Mesenchymal stem cell (in vitro differentiated cells and primary cell): ENCODE measurements at places on chromosomes 5 and 9.

- DNase-seq: no peak
Observed at GRCh38 chr5:155394727-155395126, 381.2 kb downstream of the KIF4B start.

DNA sequence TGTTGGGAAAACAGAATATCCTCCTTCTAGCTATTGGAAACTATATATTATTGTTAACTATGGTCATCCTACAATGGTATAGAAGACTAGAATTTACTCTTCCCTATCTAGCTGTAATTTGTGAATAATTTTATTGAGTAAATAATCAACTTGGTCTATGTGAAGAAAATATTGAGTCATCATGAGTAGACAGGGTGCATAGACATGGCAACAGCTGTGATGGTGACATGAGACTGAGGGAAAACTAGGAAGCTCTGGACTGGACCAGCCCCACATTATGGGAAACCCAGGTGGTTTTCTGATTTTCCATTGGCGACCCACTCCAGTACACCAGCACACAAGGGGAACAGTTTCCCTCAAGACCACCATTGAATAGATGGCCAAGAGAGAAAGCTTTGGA, 95.0 kb downstream of the APBA1 start:
- DNase-seq: no peak

DNA sequence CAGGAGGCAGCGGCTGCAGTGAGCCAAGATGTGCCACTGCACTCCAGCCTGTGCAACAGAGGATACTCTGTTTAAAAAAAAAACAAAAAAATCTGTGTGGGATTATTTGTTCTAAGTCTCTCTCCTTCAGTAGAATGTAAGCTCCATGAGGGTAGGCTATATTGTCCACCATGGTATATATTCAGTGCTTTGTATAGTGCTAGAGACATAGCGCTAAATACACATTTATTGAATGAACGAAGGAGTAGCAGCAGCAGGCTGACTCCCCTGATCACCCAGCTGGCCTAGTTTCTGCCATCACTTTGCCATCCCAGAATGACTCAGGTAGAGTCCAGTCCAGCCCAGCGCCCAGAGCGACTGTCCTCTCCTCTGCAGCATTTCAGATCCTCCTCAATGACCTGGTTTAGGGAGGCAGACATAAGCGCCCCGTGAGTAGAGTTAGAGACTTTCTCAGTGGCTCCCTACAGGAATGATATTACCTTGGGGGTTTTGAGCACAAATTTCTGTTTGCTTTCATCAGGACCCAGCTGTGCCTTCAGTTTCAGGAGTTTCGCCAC, 716 bp downstream of the HARS1 start:
- no peak for DNase-seq

DNA sequence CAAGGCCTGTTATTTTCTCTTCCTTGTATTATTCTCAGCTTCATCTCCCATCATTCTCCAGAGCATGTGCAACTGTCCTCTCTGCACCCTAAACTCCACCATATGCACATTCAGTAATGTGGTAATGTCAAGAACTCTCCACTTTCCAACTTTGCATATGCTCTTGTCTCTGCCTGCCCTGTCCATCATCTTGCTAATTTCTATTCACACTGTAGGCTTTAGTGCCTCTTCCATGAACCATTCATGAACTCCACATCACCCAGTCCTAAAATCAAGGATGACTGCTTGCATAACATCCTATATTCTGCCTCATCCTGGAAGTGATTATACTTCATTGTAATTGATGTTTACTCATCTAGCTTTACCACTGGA, 354.8 kb downstream of the PDE4D start:
- DNase-seq: no peak

GRCh38 chr5:127206320-127207113, 84.1 kb upstream of the MEGF10 start:
- DNase-seq: peak; percentile 85

- DNase-seq: peak; percentile 68
Observed at GRCh38 chr9:116860509-116861120, 173.5 kb downstream of the TRIM32 start.

GRCh38 chr9:87006956-87007355, 59.6 kb upstream of the GAS1 start:
- no peak for DNase-seq

- no peak for DNase-seq
Observed at GRCh38 chr5:119031011-119031886, 39.6 kb upstream of the DMXL1 start.

- DNase-seq: no peak
Observed at GRCh38 chr9:126862104-126862761, 1.8 kb downstream of the ZBTB34 start.

DNA sequence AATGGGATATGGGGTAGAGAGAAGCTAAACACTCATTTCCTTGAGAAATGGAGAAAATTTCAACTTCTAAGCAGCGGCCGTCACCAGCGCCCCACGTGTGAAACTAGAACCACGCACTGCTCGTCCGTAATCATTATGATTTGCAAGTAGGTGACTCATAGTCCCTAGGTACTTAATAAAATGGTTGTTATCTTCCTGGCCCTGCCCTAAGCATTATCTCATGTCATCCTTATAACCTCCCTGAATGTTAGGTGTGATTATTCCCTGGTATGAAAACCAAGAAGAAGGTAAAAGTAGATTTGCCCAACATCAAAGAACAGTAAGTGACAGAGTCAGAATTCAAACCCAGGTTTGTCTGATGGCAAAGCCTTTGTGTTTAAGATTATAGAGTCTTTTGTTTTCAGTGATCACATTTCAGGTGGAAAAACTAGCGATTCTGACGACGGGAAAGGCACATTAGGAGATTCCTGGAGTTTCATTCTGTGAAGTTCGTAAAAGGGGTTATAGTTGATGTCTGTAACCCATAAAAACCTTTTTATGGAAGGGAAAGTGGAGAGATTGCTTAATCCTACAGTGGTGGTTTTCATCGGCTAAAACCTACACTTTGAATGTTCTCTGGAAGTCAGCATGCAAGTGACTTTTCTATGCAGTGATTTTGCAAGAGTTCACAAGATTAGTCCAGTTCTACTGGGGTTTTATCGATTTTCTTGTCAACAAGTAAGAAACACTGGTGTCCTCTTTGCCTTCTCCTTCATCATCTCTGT, 202.9 kb upstream of the WWC1 start:
- DNase-seq: no peak

- DNase-seq: no peak
Observed at GRCh38 chr5:91175708-91176107, 207.4 kb downstream of the ARRDC3 start.

GRCh38 chr5:77778881-77779438, 2.8 kb upstream of the TBCA start:
- DNase-seq: no peak

GRCh38 chr9:94085062-94085639, 887 bp downstream of the PTPDC1 start:
- peak; percentile 46 for DNase-seq

DNA sequence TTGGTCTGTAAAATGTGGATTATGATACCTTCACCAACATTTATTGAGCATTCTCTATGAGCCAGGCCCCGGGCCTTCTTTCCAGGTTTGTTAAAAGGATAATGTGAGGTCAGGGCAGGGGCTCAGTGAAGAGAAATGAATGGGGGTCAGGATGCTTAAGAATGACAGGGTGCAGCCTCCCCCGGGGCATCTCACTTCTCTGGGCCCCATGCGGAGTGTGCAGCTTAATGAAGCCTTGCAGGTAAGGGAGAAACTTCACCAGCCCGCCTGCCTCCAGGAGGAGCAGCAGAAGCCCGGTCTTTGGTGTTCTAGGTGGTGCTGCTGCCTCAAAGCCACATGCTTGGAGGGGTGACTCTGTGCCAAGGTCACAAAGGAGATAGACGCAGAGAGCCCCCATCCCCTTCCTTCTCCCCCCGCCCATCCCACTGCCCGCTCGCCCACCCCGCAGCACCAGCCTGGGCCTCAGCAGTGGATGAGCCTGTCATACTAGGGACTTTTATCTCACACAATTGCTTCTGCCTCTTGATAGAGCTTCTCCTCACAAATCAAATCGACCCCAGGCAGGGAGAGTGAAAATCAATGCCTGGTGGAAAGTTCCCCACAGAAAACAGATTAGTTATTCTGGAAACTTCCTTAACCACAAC, 244.8 kb downstream of the PBX3 start:
- no peak for DNase-seq

DNA sequence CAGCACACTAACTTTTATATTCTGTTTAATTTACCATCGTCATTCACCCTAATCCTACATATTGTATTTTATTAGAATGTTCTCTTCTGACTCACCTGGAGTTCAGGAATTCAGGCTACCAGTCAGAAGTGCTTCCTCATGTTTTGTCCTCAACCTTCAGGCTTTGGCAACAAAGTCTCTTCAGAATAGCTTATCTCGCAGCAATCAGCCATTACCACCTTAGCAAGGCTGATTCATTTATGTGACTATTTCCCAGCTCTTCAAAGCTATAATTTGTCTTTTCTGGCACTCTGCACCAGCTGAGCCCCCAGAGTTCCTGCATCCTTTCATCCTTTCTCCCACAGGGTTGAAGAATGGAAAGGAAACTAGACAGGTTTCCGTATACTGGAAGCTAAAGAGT, 365.5 kb upstream of the CDH18 start:
- no peak for DNase-seq

GRCh38 chr9:77832639-77833038, 184.5 kb upstream of the GNA14 start:
- DNase-seq: no peak

DNA sequence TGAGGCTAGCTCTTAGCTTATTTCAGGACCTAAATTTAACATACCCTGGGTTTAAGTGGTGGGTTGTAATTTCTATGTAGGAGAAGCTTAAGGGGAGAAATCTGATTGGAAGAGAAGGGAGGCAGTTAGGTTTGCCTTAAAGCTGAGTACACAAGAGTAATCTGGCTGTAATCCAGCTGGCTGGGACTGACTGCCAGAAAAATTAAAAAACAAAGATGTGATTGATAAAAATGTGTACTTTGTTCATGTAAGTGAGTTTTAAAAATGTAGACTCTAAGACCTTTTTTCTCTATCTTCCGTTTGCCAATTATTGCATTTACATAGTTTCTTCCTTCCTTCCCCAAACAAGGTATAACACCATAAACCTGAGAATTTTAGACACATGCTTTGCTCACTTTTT, 17.5 kb upstream of the MSMP start:
- no peak for DNase-seq

DNA sequence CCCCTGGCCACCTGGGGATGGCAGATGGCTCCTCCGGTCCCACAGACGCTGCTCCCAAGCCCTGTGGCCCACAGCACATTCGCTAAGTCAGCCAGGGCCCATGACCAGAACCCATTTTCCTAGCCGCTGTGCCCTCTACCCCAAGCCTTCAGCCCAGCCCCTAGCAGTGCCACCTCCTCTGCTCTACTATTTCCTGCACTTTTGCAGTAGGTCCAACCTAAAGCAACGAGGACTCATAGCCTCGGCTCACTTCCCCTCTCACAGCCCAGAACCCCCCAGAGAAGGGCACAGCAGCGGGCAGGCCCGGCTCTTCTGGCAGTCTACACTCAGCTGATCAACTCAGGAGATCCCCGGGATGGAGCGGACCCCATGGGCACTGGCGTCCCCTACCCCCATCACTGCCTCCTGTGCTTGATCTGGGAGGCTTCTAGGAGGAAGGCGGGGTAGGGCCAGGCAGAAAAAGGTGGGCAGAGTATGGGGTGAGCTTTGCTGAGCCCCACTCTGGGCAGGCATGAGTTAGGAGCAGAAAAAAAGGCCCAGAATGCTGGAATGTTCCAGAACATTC, 111.2 kb downstream of the ZNF354C start:
- DNase-seq: no peak

- no peak for DNase-seq
Observed at GRCh38 chr9:96459268-96460007, 9.5 kb downstream of the HABP4 start.

- DNase-seq: peak; percentile 65
Observed at GRCh38 chr5:57437976-57438805, 44.4 kb downstream of the ACTBL2 start.

DNA sequence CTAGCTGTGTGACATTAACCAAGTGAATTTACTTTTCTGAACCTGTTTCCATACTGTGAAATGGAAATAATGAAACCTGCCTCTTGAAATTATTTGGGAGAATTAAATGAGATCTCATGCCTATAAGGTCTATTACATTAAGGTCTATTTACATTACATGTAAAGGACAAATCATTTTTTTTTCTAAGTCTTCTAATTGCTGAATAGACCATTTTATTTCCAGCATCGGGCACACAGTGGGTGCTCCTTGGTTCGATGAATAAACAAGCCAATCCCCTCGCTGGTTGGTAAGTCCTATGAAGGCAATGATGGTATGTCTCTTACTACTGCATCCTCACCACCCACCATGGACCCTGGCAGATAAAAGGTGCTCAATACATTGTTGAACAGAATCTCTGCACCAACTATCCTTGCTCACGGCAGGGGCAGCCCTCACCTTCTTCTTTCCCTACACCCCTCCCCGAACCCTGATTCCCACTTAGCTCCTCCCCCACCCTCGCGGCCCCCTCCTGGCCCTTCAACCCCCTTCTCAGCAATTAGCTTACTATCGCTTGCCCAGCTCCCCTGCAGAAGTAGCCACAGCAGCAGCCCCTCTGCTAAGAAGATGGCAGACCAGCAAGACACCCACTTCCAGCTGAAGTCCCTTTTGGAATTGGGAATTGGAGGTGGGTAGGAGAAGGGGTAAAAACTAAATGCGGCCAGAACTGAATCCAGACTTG, 3.0 kb downstream of the PCDH1 start:
- DNase-seq: no peak

DNA sequence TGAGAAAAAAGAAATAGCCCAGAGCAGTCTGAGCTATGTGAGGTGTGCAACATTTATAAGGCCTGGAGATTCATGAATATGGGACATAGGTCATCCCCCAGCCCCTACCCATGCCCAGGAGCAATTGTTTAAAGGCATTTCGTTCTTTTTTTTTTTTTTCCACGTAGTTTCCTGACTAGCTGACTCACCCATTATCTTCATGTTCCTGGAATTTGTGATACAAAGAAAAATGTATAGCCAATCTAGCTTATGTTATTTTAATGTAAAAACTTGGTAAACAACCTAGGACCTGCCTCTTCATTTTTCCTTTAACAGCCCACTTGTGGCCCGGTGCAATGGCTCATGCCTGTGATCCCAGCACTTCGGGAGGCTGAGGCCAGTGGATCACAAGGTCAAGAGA, 81.3 kb downstream of the OSTF1 start:
- DNase-seq: no peak

DNA sequence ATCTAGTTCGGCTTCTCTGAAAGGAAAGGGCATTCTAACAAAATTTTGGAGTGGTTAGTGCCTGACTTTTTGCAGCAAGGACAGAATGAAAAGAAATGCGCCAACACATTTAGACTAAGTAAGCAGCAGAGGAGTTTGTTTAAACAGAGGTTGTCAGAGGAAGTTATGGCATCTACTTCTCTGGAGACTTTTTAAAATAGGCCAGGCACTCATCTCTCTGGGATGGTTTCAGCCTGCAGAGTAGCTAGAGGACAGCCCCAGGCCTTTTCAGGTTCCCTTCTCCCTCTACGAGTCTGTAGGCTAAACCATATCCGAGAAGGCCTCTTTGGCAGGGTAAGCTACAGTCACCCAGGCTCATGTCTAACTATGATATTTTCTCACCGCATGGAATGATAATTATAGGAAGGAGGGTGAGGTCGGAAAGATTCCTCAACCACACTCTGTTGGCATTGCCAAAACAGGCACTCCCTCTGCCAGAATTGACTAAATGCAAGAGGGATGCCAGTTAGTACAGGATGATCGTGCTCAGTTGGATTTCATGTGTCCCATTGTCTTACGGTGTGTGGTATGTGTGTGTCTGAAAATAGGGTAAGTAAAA, 1.4 kb upstream of the CTXN3 start:
- DNase-seq: no peak
